ENCODE measurements at places on chromosomes 1 and 21.
A peak's percentile ranks its signal among the peaks of the same experiment; 100 is the strongest.

GRCh38 chr21:34693192-34693810, 24.5 kb downstream of the CLIC6 start:
- peak; percentile 51 for DNase-seq

DNA sequence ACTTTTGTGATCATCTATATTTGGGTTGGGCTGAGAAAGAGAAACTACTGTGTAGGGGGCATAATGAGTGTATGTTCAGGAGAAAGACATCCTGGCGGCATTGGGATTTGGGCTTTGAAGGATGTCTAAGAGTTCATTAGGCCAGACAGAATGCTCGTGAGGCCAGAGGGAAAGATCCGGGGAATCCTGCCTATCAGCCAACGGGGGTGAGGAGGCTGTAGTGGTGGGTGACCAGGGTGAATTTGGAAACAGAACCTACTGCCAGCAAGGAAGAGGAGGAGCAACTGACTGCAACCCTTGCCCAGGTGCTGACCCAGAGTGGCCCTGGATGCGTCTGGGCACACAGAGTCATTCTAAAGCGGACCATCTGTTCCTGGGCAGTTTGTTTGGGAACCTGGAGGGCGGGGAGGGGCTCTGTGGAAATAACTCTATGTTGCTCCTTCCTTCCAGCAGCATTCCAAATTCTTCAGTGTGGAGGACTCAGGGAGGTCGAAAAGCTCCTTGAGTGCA, 56.9 kb upstream of the ECE1 start:
- DNase-seq, result no peak

- DNase-seq, result no peak
Measured at GRCh38 chr1:66217021-66217420, 316.9 kb upstream of the SGIP1 start.

DNA sequence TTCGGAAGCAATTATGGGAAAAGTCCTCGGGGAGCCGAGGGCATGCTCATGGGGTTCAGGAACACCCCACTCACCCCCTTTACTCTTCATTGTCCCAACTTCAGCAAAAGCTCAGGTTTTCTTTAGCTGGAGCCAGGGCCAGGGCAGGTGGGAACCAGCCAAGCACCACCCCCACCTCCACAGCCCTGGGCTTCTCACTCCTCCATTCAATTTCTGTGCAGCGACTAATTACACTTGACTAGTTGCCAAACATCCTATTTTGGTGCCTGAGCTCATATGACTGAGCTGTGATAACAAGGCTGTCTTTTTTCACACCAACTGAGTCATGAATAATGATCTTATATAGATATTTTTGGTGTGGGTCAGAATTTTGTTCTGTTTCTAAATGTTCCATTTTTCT, 257.2 kb upstream of the AJAP1 start:
- no peak for DNase-seq

GRCh38 chr1:43612406-43612805, 37.5 kb upstream of the KDM4A start:
- DNase-seq, result no peak

All from activated CD8-positive, alpha-beta memory T cell treated with anti-CD3 and anti-CD28 coated beads, Interleukin-2, amount 10 ng/mL, durations not matched to agents 7 days and 5 days (primary cell).